HS-27A (cell line): ENCODE measurements at places on chromosomes 11 and 22.
A peak's percentile ranks its signal among the peaks of the same experiment; 100 is the strongest.

GRCh38 chr11:2193099-2193887 lies 21.7 kb upstream of the TH start:
- DNase-seq, result no peak

DNA sequence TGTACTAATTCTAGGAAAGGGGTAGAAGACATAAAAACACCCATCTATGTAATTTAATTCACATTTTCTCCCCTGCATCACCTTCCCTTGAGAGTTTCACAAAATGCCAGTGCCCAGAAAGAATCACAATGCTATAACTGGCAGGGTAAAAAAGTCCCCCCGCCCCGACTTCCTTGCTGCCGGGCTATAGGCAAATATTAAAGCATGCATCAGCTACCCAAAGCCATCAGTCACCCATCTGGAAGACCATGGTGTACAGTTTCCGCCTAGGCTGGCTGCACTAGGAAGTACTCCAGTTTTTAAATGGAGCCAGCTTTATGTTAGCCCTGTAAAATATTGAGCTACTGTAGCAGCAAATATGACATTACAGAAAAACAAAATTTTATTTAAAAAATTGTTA lies 67.8 kb downstream of the ST14 start:
- no peak for DNase-seq

GRCh38 chr22:36369922-36370791 lies 17.6 kb downstream of the MYH9 start:
- DNase-seq, result no peak

- DNase-seq, result no peak
Measured at GRCh38 chr22:23698673-23699235, 7.9 kb downstream of the RGL4 start.

DNA sequence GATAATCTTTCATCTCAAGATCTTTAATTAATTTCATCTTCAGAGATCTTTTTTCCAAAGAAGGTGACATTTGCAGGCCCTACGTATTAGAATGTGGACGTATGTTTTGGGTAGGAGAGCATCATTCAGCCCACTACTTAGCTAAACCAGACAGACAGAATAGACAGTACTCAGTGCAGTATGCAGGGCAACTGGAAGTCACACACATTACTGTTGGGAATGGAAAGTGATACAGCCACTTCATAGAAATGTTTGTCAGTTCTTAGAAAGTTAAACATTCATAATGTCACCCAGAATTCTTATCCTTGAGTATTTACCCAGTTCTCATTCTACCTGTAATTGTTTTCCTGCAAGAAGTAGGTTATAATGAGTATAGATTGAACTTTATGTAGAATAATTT lies 102.9 kb downstream of the PPP6R3 start:
- DNase-seq, result no peak

GRCh38 chr11:69218271-69218682 lies 62.5 kb downstream of the SMIM38 start:
- no peak for DNase-seq

DNA sequence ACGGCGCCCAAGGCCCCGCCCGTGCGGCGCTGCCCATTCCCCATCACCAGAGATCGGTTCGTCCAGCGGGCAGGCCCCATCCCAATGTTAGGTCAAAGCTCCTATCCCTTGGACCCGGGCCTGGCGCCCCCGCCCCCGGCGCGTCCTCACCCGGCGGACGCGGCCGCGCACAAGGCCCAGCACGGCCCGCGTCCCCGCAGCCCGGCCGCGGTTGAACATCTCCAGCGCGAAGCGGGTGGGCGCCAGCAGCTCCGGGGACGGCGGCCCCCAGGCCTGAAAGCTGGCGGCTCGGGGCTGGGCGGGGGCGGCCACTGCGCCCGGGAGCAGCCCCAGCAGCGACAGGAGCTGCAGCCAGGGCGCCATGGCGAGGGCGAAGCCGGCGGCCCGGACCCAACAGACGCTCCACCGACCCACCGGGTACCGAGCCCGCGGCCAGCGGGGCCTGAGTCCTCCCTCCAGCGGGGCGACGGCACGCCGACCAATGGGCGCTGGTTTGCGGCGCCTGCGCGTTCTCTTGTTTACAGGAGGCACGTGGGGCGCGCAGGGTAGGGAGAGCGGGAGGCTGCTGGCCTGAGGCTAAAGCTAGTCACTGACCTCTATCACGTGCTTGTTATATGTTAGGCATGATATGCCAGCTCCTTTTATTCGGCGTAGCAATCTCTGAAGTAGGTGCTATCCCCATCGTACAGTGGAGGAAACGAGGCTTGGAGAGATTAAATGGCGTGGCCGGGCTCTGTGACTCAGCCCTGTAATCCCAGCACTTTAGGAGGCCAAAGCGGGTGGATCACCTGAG lies at the start of gene CTSF:
TSS of gene CTSF (minus strand) at position 483 of the 793 bp plus-strand sequence. CDS start at position 363, 120 bp downstream.
- DNase-seq, result peak; percentile 73

DNA sequence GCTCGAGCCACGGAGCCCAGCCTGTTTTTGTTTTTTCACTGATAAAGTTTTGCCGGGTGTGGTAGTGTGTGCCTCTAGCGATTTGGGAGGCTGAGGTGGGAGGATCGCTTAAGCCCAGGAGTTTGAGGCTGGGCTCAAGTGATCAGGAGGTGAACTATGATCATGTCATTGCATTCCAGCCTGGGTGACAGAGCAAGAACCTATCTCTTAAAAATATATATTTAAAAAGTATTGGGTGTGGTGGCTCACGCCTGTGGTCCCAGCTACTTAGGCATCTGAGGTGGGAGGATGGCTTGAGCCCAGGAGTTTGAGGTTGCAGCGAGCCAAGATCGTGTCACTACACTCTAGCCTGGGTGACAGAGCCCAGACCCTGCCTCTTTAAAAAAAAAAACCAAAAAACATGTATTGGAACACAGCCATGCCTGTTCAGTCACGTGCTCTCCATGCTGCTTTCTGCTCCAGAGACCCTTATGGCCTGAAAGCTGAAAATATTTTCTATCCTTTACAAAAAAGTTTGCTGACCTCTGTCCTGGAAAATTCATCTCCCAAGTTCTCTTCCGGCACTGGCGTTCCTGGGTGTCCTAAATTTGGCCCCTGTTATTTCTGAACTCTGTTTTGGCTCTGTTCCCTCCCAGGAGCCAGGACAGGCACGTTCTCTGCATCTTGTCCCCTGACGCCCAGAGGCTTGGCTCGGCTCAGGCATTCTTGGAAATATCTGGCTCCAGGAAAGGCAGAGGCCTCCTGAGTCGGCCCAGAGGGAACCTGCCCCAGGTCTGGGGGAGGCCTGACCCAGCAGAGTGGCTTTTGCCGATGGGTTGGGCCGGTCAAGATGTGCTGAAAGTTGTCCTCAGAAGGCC lies 61.3 kb upstream of the PPP6R3 start:
- no peak for DNase-seq

- no peak for DNase-seq
Measured at GRCh38 chr11:67120881-67121710, 2.0 kb downstream of the KDM2A start.

- no peak for DNase-seq
Measured at GRCh38 chr11:125649465-125650166, 24.7 kb downstream of the CHEK1 start.

DNA sequence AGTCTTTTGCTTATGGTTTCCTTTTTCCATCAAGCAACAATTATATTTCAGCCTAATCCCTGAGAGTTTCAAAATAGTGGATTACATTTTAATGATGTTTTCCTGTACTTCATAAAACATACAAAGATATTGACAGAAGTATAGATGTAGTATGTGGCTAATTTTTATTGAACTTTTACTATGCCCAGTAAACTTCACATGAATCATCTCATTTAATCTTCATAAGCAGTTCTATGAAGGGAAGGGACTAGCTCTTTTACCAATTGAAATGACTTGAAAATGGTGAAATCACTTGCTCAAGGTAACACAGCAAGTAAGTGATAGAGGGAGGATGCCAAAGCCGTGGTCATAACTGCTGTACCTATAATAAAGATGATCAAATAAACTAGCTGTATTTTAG lies 27.5 kb downstream of the RTN3 start:
- no peak for DNase-seq

DNA sequence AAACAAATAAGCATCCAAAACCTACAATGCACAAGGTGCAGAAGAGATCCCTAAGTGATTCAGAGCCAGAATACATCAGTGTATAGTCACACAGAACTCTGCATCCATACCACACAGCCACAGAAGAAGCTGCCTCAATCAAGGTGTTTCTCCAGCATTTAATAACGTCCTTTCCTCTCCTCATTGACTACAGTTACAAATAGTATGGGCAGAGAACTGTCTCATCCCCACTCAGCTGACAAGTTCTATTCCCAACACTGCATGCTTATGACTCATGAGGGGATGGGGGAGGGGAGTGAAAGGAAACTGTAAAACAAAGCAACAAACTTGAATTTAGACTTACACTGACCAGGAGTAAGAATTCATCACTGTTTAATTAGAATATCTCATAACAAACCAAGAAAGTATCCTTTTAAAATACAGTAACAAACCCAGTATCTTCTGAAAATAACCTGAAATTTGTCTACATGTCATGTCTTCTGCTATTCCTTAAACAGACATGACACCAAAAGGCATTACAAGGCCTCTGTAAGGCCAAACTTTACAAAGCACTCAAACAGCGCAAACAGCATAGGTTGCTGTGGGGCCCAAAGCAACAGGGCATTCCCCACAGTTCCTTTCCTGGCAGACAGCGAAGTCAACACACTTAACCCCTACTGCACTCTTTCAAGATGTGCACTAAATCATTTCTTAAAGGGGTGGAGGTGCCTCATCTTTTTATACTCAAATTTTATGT lies 29.3 kb downstream of the CELF1 start:
- no peak for DNase-seq

DNA sequence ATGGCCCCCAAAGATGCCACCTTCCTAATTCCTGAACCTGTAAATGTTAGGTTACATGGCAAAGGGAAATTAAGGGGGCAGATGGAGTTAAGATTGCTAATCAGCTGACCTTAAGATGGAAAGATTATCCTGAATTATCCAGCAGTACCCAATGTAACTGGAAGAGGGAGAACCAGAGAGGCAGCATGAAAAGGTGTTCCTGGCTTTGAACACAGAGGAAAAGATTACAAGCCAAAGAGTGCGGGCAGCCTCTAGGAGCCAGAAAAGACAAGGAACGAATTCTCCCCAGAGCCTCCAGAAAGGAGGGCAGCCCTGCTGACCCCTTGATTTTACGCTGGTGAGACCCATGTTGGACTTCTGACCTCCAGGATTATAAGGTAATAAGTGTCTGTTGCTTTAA lies 15.1 kb upstream of the THRSP start:
- DNase-seq, result no peak

DNA sequence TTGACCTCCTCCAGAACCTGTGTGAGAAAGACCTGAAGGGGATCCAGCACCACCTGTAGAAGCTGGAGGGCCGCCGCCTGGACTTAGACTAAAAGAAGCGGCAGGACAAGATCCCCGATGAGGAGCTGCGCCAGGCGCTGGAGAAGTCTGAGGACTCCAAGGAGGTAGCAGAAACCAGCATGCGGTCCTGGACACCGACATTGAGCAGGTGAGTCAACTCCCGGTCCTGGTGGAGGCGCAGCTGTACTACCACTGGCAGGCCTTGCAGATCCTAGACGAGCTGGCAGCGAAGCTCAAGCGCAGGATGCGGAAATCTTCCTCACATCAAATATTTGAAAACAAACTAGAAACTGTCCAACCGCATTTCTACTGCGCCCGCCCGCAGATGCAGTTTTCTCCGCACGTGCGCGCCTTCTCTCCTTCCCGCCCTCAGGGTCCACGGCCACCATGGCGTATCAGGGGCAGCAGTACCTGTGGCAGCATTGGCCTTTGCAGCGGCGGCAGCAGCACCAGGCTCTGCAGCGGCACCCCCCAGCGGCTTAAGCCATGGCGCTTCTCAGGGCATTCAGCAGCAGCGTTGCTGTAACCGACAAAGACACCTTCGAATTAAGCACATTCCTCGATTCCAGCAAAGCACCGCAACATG lies 10.2 kb downstream of the CLDN25 start:
- no peak for DNase-seq

DNA sequence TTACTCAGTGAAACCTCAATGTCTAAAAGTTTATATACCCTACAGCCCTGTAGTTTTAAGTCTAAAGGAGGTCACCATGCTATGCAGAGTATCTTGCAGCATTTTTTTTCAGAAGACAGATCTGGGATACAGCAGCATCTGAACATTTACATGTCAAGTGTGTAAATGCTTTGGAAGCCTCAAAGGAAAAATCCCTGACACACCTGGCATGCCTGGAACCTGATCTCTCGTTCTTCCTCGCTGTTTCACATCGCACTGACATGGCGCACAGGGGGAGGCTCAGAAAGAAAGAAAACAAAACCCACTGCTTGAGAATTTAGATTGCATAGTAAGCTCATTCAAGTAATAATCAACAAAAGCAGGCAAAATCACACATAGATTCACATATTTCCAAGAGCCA lies 31.0 kb downstream of the PAX6 start:
- no peak for DNase-seq

GRCh38 chr11:17026487-17027082 lies 12.4 kb upstream of the PLEKHA7 start:
- no peak for DNase-seq

GRCh38 chr11:86013713-86014112 lies 55.2 kb downstream of the PICALM start:
- DNase-seq, result no peak
